Putamen (tissue), 1 donor: ENCODE measurements at places on chromosomes 13 and 19.

DNA sequence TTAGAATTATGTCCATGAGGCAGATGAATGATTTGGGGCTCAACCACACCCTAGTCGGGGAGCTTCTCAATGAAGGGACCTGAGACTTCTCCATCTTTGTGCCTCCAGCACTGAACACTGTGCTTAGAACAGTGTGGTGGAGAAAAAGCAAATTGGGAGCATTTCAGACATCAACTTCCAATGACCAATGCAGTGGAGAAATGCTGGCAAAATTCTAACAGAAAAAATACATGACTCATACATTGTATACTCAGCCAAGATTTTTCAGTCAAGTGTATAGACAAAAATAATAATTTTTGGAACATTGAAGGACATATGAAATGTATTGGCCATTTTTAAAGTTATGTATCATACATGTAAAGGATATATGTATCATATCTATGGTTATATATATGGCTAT is 134.7 kb downstream of the FGF14 start:
- no peak for DNase-seq

- DNase-seq, result no peak
Measured at GRCh38 chr19:42042455-42043170, 27.4 kb downstream of the GRIK5 start.

GRCh38 chr19:38735257-38735686 is 9.0 kb downstream of the CAPN12 start:
- DNase-seq, result no peak

DNA sequence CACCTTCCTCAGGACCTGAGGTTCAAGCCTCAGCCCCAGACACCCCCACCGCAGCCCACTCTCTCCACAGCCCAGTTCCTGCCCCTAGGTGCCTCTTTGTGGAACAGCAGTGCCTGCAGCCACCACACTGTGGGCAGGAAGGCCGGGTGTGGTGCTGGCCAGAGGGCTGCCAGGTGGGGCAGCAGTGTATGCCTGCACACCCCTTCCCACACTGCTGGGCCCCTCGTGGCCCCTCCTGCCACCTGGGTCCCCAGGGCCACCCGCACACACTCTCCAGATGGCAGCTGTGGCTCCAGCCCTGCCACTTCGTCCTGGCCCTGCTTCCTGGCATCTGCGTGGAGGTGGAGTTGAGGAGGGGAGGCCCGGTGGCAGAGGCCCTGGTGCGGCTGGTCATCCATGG is 35.1 kb downstream of the HPN start:
- DNase-seq, result no peak

- DNase-seq, result no peak
Measured at GRCh38 chr13:30212256-30212655, 95.1 kb downstream of the KATNAL1 start.

GRCh38 chr13:73879346-73880015 is 254.7 kb downstream of the KLF12 start:
- no peak for DNase-seq

DNA sequence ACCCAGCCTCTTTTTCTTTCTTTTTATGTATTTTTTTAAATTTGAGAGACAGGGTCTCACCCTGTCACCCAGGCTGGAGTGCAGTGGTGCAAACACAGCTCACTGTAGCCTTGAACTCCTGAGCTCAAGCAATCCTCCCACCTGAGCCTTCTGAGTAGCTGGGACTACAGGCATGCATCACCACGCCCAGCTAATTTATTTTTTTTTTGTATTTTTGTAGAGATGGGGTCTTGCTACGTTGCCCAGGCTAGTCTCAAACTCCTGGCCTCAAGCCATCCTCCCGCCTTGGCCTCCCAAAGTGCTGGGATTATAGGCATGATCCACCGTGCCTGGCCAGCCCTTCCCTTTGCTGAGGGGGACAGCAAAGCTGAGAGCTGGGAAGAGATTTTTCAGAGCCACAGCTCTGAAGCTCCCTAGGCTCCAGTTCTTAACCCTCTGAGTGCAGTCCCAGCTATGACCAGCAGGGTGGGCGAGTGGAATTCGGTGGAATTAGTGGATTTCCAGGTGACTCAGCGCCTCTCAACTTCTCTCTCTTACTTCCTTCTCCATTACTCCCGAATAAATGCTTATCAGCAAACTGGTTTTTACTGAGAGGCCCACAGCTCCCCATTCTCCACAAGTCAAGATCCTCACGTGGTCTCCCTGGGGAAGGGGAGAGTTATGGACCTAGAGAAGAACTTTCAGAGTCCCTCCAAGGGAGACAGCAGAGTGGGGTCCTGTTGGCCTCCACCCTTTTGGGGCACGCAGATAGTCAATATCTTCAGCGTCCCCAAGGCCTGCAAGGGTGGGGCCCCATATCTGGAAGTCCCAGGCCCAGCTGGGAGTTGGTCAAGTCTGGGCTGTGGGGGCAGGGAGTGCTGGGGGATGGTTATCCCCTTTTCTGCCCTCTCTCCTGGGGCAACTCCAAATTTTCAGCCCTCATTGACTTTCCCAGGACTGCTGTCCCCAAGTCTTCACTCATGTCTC is 1.2 kb downstream of the BLVRB start:
- DNase-seq, result peak; percentile 61

GRCh38 chr13:52830946-52831345 is 17.5 kb downstream of the PCDH8 start:
- DNase-seq, result no peak

DNA sequence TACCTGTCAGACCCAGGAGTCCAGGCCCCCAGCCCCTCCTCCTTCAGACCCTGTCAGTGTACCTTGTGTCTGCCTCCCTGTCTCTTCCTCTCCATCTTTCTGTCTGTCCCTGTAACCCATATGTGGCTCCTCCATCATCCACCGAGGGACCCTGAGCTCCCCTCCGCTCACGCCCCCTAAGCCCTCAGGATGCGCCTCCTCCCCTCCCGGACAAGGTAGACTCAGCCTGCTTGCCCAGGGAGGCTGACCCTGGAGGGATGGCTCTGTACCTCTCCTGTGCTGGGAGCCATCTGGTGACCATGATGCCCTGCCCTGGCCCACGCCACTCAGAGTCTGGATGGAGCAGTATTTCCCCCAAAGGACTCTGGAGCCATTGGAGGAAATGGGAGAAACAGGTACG is 1.0 kb upstream of the CAPN12 start:
- DNase-seq, result no peak

GRCh38 chr19:55642153-55643002 is 1.1 kb upstream of the ZNF581 start:
- DNase-seq, result no peak

DNA sequence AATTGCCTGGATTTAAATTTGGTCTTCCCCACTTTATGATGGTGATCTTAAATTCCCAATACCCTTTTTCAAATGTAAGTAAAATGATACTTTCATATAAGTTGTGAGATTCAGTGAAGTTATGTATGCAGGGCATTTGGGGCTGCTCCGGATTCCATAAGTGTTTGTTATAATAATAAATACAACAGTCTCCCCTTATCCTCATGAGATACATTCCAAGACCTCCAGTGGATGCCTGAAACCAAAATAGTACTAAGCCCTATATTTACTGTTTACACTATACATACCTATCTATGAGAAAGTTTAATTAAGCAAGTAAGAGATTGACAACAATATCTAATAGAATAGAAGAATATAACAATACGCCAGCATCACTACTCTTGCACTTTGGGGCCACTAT is 2237.8 kb downstream of the PCDH9 start:
- DNase-seq, result no peak

DNA sequence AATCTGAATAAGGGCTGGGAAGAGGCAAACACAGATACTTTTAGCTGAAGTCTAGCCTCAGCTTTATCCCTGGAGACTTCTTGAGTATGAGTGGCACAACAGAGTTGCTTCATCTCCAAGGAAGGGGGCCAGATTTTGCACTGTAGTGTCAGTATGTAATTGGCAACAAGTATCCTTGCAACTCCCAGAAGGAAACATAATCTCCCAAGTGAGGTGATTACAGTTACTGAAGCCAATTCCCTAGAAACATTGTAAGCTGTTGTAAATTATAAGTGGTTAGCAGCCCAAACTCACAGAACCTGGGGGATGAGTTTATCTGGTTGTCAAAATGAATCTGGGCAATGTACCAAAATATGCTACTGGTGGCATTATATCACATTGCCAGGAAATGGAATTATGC is 2065.7 kb upstream of the PCDH20 start:
- no peak for DNase-seq

GRCh38 chr19:42380155-42380554 is 9.9 kb downstream of the CNFN start:
- peak; percentile 35 for DNase-seq

DNA sequence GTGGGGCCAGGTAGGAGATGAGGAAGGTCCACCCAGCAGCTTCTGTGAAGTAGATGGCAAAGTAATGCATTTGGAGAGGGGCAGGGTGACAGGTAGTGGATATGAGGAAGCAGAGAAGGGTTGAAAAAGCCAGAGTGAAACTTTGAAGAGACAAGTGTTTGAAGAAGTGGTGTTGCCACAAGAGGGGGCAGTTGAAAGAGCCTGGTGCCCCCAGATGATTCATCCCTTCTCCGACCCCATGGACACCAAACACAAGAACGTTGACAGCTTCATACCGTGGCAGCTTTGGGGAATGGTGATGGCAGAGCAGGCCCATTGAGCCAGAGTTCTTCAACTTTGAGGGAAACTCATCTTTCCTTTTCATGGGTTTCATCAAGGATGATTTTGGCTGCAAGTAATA is 19.9 kb downstream of the IFNL3 start:
- no peak for DNase-seq

- DNase-seq, result no peak
Measured at GRCh38 chr19:49340865-49341718, 5.9 kb downstream of the CD37 start.

GRCh38 chr13:27130979-27131623 is 40.5 kb downstream of the USP12 start:
- peak; percentile 60 for DNase-seq

- no peak for DNase-seq
Measured at GRCh38 chr19:14632286-14632685, 42.4 kb downstream of the ADGRE3 start.

DNA sequence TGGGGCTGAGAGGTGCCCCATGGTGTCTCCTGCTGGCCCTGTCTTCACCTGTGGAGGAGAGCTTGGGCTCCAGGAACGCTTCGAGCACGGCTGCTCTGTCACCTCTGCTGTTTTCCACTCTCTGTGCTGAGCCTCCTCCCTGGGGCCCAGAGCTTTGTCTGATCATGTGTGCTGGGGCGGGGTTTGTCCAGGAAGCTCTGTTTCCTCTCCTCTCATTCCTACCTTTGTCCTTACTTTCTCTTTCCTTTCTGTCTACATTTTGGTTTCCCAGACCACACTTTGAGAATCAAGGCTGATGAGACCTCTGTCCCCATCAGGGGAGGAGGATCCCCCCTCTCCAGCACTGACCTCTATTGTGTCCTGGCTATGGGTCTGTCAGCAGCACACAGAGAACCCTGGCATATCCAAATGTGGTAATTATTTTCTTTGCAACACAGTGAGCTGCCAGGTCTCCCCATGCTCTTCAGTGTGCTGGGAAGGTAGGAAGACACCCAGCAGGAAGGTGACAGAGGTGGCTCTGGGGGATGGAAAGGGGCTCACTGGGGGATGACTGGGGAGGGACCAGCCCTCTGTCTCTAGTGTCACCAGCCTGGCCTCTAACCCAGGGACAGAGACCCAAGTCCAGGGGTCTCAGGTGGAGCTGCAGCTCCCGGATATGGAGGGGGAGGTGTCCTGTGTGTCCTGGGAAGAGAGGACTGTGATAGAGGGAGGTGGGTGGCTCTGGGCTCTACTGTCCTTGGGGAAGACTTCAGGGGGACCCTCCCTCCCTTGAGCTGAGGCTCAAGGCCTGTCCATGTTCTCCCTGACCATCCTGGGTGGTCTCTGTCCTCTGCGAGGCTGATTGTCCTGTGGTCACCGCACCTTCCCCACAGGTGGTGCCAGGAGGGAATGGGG is at the start of gene CEACAM1:
TSS of gene CEACAM1 (minus strand) at position 128 of the 894 bp plus-strand sequence. CDS start at position 21, 107 bp downstream.
- no peak for DNase-seq

DNA sequence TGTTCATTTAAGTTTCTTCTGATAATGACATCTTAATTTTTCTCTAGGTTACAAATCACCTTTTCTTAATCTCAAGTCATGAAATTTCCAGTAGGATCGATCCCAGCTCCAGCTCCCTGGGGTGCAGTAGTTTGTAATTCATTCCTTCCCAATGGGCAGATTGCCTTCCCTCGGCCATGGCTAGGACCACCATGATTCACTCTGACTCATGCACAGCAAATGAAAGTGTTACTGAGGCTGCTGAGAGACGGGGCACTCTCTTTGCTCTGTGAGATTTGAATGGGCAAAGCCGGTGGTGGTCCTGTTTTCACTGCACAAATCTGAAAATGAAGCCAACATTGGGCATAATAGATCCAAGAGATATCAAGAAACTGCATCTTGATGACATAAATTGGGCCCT is 202.8 kb upstream of the IRS2 start:
- DNase-seq, result no peak

DNA sequence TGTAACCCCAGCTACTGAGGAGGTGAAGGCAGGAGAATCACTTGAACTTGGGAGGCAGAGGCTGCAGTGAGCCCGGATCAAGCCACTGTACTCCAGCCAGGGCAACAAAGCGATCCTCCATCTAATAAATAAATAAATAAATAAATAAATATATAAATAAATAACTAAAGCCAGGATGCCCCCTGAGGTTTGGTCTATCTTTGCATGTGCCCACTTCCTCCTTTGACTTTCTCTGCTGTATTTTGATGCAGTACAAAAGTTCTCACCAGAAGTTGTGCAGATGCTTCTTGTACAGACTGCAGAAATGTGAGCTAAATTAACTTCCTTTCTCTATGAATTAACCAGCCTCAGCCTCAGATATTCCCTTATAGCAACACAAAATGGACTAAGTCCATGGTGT is 6.5 kb upstream of the N4BP2L2 start:
- DNase-seq, result no peak

- peak; percentile 55 for DNase-seq
Measured at GRCh38 chr19:58400316-58400915, 5.0 kb downstream of the RNF225 start.

GRCh38 chr13:29465741-29466293 is 129.7 kb downstream of the SLC7A1 start:
- no peak for DNase-seq

- DNase-seq, result no peak
Measured at GRCh38 chr19:2014131-2014571, 1.4 kb downstream of the BTBD2 start.

- DNase-seq, result no peak
Measured at GRCh38 chr13:92913840-92914239, 312.8 kb upstream of the GPC6 start.
